ENCODE measurements at places on chromosomes 5 and 9.

DNA sequence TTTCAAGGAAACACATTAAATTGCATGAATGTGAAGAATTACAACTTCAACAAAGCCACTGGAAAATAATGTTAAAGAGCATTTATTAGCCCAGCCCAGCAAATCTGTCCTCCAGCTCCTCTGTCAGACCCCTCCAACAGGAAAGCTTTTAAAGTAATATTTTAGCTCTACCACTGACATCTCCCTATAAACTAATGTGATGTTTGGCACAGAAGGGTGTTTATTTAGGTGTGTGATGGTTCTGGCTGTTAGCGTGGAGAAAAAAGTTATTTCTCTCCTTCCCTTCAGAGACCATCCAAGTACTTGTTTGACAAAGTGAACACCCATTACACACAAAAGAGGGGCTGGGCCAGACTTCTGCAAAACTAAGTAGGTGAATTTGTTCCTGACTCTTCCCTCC lies 111.9 kb upstream of the TARS1 start:
- DNase-seq: no peak

GRCh38 chr5:33764786-33765185 lies 127.0 kb downstream of the ADAMTS12 start:
- DNase-seq: no peak

- DNase-seq: peak; percentile 78
These were observed at the start of gene RPS23 for GRCh38 chr5:82277987-82278710. RPS23 (minus strand) TSS chr5:82278354; CDS start chr5:82278323, 31 bp downstream.

GRCh38 chr5:131389096-131389868 lies 125.4 kb downstream of the CDC42SE2 start:
- no peak for DNase-seq

Data from stimulated activated CD4-positive, alpha-beta T cell treated with anti-CD3 and anti-CD28 coated beads, TNF-alpha, amount 100 ng/mL, for 24 hours (primary cell).